ENCODE measurements at places on chromosomes 16 and 17.

DNA sequence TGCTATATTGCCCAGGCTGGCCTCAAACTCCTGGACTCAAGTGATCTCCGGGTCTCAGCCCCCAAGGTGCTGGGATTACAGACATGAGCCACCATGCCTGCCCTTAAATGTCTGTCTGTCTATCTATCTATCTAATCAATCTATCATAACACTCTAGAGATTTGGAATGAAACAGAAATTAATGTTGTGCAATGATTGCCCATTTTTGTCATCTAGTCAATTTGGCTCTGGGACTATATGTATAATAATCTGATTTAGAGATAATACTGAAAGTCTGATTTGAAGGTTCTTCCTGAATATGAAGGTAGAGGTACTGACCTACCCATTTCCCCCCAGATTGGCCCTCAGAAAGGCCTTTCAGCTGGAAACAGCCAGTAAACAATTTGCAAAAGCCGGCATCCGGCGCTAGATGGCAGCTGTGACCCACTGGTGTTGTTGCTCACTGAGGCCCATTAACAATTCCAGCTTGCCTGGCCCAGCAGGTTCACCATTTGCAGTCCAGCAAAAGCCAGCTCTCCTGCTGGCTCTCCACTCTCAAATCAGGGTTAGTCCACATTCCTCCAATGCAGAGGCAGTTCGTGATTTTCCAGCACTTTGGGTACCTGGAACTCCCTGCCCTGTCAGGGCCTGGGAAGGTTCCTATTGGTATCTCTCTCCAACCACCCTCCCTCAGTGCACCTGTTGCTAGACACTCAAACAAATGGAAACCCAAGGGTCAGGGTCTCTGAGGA lies 22.9 kb upstream of the C16orf87 start:
- DNase-seq, result peak; percentile 4

DNA sequence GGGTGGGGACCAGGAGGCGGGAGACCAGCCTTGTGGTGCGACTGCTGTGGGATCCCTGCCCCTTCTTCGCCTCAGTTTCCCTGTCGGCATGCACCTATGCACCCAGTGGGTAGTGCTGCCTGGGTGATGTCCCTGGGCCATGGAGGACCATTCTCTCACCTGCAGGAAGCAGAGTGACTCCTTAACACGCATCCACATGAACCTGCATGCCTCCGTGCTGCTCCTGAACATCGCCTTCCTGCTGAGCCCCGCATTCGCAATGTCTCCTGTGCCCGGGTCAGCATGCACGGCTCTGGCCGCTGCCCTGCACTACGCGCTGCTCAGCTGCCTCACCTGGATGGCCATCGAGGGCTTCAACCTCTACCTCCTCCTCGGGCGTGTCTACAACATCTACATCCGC lies 25.2 kb downstream of the ADGRG5 start:
- no peak for DNase-seq

DNA sequence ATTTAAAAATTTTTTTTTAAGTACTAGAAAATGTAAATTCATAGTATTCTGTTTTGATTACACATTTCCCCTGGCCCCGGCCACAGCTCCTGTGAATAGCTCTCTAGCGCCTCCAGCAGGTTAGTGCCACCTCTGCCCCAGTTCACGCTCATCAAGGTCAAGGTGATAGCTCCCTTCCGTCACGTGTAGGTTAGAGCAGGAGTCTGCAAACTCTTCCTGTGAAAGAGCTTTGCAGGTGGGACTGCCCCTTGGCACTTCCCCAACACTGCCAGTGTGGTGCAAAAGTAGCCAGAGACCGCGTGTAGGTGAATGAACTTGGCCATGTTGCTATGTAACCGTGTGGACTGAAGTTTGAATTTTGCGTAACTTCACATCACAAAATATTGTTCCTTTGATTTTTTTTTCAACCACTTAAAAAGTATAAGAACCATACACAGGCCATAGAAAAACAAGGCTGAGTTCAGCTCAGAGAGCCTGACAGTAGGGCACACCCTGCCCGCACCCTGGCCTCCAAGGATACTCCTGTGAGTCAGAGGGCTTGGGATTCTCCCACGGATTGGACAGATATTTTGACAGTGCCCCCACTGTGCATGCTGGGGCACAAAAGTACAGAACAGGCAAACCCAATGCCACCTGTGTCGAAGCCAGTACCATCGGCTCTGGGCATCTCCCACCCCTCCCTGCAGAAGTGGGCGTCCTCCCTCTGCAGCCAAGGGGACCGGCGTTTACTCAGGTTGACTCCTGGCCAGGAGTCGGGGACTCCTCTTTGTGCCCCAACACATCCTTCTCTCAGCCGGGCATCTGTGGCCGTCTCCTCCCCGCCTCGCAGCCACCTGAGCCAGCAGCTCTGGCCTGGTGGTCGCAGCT lies 92.0 kb upstream of the CHMP6 start:
- DNase-seq, result peak; percentile 58

DNA sequence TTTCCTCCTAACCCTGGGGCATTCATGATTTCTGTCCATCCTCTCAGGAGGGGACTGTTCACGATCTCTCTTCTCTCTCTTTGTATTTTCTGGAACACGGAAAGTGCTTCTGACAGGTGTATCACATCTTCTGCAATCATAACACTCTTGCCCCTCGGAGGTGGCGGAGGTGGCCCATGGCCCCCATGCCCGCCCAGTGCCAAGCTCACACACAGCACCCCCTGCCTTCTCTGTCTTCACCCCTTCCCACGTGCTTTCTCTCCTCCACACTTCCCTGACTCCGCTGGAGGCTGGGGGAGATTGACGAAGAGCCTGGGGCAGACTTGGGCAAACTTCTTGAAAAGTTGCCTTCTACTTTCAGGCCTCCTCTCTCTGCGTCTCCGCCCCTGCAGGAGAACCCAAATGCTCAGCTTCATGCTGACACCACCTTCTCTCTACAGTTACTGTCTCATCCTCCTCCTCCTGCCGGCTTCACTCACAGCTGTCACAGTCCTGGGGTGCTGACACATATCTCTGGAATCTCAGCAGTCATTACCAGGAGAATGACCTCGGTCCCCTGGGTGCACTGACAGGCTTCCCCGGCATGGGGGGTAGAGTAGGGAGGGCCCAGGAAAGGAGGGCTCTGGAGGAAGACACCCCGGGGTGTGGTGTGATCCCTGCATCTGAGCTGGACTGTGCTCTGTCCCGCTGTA lies 127.1 kb downstream of the ENGASE start:
- no peak for DNase-seq

GRCh38 chr16:2008009-2008526 lies 1.6 kb downstream of the ZNF598 start:
- no peak for DNase-seq

- DNase-seq, result no peak
These were observed 28.1 kb upstream of the NXPH3 start for GRCh38 chr17:49547566-49547965.

GRCh38 chr16:80708823-80709222 lies 95.6 kb downstream of the CDYL2 start:
- no peak for DNase-seq

DNA sequence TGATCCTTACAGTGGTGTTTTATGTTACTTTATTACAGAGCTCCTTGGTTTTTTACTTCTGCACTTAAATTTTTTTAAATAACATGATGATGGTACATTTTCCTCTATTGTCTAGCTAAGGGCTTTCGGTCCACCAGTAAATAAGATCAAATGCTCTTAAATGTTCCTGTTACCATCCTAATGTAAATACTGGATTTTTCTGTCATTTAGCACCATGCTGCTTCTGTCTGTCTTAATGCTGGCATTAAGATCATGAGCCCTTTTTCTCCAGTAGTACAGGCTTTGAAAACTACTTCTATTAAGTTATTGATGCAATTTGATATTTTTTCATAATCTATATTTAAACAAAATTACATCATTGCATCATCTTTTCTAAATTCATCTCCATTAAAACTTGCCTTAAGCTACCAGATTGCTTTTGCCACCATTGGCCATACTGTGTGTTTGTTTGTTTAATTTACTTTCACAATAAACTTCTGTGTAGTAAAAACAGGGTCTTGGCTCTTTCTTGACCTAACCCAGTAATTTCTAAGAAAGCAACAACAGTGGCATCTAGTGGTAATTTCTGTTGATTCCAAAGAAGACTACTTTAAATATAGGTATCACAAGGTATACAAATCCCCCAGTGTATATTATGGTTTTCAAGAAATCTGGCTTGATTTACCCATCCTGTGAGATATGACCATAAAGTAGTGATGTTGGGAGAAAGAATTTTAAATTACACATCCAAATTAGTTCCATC lies 9.0 kb upstream of the PHAF1 start:
- no peak for DNase-seq

DNA sequence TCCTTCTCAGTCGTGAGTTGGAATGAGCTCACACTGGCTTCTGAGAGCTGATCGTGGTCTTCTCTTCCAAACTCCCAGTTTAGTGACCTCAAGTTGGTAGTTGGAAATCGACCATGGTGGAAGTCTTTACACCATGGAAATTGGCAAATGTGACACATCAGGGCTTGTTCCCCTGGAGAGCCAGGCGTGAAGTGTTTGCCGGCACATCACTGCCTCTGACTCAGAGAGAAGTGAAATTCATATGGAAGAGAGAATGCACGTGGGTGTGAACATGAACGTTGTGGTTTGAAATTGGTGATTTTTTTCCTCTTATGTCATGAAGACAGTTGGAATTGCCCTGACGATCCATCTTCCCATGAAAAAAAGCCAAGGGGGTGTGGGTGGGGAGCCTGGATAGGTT lies 47.4 kb downstream of the AXIN2 start:
- DNase-seq, result no peak

DNA sequence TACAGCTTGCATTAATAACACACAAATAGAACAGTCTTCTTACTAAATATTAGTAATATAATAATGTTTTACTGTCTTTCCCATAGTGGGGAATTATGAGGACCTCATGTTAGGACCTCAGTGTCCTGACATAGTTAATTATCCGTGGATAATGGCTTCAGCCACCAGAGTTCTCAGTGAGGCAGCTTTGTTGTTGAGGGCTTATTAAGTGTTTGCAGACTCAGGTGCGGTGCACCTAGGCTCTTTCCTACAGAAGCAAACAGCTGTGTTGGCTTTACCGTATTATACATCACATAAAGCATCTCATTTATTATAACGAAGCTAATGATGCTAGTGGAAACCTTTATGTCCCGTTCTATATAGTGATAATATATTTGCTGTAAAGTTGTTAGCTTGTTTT lies 246.7 kb downstream of the FTO start:
- DNase-seq, result no peak

GRCh38 chr17:40349895-40350688 lies 14.4 kb downstream of the GJD3 start:
- DNase-seq, result no peak

DNA sequence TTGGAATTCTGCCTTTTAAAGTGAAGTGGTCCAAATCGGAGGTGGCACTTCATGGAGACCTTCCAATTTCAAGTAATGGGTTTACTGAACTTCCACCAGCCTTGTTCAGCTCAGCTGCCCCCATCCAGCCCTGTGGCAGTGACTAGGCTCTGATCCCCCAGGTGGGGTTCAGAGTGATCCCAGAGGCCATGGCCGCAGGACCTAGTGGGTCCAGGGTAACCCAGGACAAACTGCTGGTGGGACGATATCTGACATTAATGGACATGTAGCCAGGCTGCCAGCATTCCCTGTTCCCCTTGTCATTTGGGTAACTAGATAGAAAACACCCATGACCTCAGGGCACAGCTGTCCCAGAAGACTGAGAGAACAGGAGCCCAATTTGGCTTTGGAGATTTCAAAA lies 209.9 kb downstream of the GSG1L start:
- DNase-seq, result no peak

DNA sequence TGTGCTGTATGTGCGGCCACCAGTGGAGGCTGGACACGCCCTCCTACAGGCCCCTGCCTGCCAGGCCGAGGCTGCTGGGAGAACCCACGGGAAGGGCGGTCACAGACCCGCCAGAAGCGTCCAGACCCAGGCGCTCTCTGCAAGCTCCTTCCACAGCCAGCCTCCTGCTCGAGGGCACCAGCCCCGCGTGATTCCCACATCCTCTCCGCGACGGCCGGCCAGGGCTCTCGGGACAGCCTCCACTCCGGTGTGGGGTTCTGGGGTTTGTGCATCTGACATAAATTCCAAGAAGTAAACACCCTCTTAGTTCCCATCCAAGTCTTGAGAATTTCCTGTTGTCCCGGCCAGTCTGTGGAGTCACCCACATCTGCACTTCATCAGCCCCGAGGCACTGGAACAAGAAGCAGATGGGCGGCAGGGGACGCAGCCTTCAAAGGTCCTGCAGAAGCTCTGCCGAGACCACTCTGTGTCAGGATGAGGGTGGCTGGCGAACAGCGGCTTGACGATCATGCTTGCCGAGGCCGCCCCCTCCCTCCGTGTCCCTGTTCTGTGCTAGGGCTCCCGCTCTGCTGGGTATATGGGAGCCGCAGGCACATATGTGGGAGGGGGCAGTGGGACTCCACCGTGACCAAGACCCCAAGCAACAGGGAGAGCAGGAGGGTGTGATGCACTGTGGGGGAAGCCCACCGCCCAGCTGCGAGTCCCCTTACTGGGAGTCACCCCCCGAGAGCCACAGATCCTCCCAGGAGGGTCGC lies 2.4 kb upstream of the TMEM204 start:
- DNase-seq, result no peak

DNA sequence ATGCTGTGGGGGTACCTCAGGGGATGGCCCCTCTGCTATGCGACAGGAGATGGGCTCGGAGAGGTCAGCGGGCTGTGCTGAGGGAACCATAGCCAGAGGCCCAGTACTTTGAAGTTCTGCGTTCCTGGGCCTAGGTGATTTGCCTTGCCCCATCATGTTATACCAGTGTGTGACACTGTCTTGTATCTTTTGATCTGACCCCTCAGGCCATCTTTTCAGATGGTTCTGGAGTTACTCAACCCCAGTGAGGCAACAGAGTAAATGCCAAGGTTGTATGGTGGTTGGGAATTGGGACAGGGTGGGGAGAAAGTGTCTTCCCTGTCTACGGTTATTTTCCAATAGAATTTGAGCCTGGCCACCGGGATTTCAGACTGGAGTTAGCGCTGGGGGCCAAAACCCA lies 8.5 kb downstream of the MSI2 start:
- no peak for DNase-seq

DNA sequence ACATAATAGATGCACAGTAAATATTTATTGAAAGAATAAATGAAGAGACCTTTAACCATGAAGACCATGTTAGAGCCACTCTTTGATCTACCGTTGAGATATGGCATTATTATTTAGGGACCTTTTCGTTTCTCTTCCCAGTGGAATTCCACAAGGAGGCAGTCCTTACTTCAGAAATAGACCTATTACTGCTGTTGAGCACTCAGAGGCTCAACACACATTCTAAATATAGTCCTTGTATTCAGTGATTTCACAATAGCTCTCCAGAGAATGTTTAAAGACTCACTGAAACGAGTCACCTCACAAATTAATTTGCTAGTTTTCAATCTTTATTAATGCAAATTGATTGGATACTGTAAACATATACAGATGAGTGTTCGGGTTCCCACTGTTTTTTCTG lies 603.8 kb downstream of the CDH8 start:
- no peak for DNase-seq

- peak; percentile 65 for DNase-seq
These were observed 20.9 kb downstream of the TNS4 start for GRCh38 chr17:40480501-40481003.

GRCh38 chr17:63588797-63589196 lies 11.9 kb upstream of the TACO1 start:
- DNase-seq, result no peak

All from stimulated activated CD8-positive, alpha-beta memory T cell treated with anti-CD3 and anti-CD28 coated beads, Interleukin-15, amount 100 ng/mL, for 4 hours (primary cell).